HS-5 (cell line): ENCODE measurements at places on chromosomes 4 and X.

- DNase-seq, result no peak
Measured at GRCh38 chr4:1685235-1686150, 1.4 kb upstream of the FAM53A start.

- DNase-seq, result no peak
Measured at GRCh38 chr4:112112590-112113170, 32.6 kb upstream of the FAM241A start.

DNA sequence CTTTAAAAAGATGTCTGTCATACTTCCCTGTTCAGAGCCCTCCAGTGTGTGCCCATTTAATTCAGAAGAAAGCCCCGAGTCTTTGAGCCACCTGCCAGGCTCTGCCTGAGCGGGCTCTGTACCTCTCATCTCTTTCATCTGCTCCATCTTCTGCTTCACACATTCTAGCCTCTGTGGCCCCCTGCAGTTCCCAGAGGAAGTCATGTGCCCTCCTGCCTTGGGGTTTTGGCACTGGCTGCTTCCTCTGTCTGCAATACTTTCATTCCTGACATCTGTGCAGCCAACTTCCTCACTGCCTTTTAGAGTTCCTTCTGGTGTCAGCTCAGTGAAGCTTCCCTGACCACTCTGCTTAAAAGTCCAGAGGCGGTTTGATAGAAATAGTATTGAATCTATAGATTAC is 6.2 kb upstream of the STK32B start:
- no peak for DNase-seq

GRCh38 chrX:26352891-26353430 is 137.0 kb downstream of the MAGEB5 start:
- DNase-seq, result no peak

DNA sequence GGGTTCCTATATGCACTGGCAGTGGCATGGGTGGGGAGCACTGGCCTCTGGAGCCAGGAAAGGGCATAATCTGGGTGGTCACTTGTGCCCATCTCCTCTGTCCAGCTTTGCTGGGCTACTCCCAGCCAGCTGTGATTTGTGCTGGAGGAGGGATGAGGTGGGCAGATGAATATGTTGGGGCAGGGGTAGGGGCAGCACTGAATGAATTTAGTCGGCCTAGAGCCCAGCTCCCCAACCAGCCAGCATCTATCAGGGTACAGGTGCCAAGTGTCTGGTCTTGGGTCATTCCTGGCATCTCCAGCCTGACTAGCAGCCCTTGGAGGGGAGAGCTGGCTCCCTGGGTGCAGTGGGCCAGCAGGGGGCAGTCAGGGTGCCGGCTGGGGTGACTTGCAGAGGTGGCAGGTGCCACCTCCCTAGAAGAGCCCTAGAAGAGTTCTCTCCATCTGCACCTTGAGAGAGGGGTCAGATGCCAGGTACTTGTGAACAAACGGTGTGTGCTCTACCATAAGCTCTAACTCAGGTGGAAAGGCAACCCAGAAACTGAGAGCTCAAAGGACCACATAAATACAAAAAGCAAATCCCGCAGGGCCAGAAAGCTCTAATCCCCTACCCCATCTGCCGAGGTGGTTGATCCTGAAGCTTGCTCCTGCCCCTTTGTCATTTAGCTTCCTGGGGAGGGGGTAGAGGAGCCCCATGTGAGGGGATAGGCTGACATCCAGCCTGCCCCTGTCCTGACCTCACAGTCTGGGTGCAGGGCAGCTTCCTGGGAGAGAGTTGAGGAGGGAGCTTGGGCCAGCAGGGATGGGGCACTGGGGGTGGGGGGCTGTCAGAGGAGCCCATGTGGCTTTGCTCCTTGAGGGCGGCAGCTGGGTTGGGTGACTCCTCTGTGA is 2.2 kb downstream of the SORCS2 start:
- DNase-seq, result no peak

GRCh38 chr4:144699565-144699964 is 53.6 kb downstream of the HHIP start:
- DNase-seq, result peak; percentile 20

GRCh38 chrX:40173143-40174000 is 75.6 kb upstream of the BCOR start:
- no peak for DNase-seq

DNA sequence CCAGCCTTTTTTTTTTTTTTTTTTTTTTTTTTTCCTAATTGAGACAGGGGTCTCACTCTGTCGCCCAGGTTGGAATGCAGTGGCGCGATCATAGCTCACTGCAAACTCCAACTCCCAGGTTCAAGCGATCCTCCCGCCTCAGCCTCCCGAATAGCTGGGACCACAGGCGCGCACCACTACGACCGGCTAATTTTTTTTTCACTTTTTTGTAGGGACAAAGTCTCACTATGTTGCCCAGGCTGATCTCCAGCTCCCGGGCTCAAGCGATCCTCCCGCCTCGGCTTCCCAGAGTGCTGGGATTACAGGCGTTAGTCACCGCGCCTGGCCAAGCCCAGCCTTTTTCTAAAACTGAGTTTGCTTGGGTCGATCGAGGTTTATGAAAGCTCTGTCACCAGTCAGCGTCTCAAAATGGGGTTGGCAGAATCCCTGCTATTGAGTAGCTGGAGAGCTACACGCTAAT is 1.3 kb upstream of the OTUD5 start:
- DNase-seq, result peak; percentile 5

DNA sequence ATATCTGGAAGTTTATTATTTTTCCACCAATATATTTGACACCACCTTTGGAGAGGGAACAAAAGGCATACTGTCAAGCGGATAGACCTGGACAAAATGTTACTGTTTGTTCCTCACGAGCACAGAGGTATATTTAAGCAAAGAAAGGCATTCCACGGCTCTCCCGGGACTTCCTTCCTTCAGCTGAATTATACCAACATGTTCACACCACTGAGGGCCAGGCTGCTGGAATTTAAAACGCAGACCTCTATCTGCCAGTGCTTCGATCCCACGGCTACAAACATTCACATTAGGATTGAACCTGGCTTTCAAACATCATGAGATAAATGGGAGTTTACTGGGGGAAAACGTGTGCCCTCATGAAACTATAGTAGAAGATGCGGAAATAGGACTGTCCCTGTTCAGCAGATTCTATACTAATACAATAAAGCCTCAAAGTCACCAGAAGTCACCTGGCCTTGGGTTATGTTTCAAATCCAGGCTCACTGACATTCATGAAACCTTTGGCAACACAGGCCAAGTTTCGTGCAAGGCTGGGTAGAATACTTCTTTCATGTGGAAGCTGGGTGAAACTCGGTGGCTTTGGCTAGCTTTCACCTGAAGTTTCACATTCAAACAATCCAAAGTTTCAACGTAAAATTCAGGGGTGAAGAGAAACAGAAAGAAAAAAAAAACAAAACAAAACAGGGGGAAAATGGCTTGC is 39.5 kb downstream of the SORBS2 start:
- DNase-seq, result no peak
